ENCODE measurements at places on chromosomes 2 and 18. TPM values are rescaled to one million over a fixed set of nuclear protein-coding genes. Genes with fewer than 3 reads are reported as not detected.
A peak's percentile ranks its signal among the peaks of the same experiment; 100 is the strongest.

- peak; percentile 77 for DNase-seq
These were observed 100.6 kb downstream of the DYM start for GRCh38 chr18:49359732-49360444.

ZNF804A gene
- 0.10 TPM for total RNA-seq

DNA sequence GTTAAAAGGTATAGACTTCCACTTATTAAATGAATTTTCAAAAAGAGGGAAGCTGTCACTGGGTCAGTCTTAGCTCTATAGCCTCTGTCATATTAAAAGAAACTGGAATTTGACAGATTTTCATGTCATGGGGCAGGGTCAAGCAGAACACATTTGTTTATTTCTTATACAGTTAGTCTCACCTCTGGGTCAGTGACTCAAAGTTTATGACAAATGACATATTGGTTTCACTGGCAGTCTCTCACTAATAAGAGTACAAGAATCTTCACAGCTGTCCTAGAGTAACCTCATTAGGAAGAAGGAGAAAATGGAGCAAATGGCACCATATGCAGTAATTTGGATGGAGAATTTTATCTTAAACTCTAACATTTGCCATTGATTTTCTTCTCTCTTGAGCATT is 63.2 kb downstream of the MBD2 start:
- DNase-seq = no peak

- DNase-seq = no peak
These were observed 12.1 kb downstream of the ATP6V1C2 start for GRCh38 chr2:10733566-10733925.

- DNase-seq = no peak
These were observed 178.1 kb downstream of the TWIST2 start for GRCh38 chr2:239025951-239026461.

- DNase-seq = no peak
These were observed 1425.7 kb downstream of the DSC3 start for GRCh38 chr18:29616867-29617266.

CYP27A1 gene
- 42.8 TPM for total RNA-seq

Measured in renal cortical epithelial cell (primary cell).